ENCODE measurements at places on chromosomes 11 and 22. TPM values are rescaled to one million over a fixed set of nuclear protein-coding genes. Genes with fewer than 3 reads are reported as not detected.

GRCh38 chr11:79019975-79020374 is 420.9 kb downstream of the TENM4 start:
- no peak for DNase-seq

- no peak for DNase-seq
Observed at GRCh38 chr11:107564877-107565218, 687 bp downstream of the ALKBH8 start.

DNA sequence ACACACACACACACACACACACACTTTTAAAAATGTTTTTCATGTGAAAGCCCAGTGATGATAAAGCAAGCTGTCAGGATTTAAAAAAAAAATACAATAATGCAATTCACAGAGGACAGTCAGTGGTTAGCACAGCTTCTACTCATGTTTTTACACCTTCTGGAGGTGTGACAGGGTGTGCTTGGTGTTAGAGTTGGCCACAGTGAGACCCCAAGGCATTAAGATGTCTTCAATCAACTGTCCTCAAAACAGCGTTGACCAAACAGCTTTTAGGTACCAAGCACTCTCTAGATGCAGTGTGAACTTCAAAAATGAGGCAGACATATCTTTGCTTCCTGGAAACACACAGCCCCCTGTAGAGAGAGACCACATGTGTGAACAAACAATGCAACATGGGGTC is 166.4 kb upstream of the TBCEL start:
- DNase-seq = no peak

GRCh38 chr11:91967691-91968045 is 256.9 kb upstream of the FAT3 start:
- DNase-seq = no peak

DNA sequence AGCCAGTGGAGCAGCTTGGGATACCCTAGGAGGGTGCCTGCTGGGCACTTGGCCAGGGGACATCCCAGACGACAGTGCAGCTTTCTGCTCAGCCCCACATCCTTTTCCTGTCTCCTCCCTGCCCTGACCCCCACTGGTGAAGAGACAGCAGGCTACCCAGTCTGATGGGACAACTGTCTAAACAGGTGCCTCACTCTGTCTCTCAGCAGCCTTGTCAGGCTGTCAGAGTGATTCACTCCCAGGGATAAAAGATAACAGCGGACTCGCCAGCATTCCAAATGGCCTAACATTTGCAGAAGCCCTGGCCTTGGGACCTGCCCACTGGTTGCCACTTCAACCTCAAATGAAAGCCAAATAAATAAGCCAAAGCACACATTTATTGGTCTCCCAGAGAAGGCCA is 318.6 kb upstream of the PLET1 start:
- DNase-seq = no peak

DNA sequence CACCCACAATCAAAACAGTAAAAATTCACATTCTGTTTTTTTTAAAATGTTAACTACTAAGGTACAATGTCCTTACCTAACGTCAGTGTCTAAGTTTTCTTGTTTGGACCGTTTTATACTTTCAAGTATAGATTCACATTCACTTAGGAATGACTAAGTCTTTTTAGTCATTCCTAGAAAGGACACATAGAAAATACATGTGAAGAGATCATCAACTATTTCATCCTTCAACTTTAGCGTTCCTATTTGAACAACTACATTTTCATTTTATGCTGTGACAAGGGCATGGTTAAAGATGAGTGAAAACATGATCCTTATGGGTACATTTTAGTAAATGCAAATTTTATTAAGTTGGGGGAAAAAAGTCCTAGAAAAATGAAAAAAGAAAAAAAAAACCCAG is 62.8 kb downstream of the DDX10 start:
- DNase-seq = no peak

DNA sequence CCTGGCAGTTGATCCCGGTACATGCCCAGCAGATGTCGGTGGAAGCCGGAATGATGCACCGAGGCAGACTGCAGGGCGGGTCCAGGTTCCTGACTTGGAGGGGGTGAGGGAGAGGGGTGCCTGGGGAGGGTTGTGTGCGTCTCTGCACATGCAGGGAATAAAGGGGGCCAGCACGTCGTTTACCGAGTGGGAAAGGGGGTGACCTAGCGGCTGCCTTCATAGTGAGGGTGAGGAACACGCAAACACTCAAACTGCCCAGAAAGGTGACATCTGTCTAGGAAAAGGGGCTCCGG is 801.7 kb downstream of the TBC1D22A start:
- no peak for DNase-seq

DNA sequence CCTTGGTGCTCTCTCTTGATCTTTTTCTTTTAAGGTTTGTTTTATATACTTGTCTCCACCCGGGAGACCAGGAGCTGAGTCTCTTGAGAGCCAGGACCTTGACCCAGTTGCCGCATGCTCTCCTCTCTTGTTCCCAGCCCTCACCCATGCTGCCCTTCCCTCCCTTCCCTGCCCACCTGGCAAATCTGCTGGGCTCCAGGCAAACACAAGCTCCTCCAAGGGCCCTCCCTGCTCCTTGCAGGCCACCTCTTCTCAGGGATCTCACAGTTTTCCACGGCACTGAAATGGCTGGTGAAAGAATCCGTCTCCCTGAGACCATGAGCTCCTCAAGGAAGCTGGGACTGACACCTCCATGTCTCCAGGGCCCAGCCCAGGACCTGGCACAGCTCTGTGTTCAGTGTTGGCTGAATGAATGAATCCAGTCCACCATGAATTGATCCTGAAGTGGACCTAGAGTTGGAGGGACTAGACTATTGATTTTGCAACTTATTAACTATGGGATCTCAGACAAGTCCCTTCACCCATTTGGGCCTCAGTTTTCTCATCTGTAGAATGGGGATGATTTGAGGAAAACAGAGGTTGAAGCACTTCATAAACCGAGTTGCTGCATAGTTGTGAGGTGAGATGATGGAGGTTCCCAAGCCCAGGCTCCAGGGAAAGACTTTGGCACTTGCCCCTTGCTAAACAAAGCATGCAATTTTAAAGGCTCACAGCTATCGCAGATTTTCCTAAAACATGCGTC is 25.1 kb upstream of the FBLN1 start:
- no peak for DNase-seq

GRCh38 chr11:84211896-84212295 is 925.7 kb upstream of the CCDC90B start:
- no peak for DNase-seq

DNA sequence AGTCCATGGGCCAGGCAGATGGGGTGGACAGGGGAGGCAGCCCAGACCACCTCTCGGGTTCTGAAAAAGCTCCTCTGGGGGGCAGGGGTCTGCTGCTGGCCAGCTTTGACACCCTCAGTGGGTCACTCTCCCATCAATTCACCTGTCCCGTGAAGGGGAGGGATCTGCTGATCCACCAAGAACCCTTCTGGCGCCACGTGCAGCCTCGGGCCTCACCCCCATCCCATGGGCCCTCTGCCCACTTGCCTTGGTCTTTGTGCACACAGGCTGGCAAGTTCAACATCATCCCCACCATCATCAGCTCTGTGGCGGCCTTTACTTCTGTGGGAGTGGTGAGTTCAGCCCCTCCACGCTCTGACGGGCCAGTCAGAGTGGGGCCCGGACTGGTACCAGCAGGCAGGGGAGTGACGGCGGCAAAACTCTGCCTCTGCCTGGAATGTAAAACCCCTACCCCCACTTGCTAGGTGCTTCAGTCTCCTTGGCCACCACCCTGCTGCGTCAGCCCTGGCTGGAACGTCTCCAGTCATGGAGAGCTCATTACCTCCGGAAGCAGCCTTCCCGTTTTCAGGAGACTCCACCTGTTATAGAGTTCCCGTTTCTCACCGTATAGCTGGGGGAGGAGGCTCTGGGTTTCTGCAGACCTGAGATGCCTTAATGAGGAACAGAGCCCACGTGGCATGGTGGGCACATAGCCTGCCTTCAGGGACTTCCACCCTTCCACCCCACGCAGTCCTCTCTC is 12.7 kb downstream of the PRG3 start:
- no peak for DNase-seq

DNA sequence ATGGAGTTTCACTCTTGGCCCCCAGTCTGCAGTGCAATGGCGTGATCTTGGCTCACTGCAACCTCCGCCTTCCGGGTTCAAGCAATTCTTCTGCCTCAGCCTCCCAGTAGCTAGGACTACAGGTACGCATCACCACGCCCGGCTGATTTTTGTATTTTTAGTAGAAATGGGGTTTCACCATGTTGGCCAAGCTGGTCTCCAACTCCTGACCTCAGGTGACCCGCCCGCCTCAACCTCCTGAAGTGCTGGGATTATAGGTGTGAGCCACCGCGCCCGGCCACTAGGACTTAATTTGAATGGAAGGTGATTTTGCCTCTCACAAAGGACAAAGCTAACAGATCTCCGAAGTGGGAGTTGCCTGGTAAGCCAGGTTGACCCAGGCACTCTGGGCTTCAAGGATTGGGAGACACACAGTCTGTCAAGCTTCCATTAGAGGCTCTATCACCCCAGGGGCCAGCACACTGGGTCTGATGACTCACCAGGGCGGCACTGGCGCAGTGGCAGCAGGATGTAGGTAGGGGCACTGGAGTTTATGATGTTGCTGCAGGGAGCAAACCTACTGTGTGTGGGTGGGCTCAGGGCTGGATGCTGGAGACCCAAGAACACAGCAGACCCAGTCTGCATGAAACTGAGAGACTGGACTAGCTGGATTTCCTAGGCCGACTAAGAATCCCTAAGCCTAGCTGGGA is 17.8 kb upstream of the KCTD14 start:
- DNase-seq = no peak

DNA sequence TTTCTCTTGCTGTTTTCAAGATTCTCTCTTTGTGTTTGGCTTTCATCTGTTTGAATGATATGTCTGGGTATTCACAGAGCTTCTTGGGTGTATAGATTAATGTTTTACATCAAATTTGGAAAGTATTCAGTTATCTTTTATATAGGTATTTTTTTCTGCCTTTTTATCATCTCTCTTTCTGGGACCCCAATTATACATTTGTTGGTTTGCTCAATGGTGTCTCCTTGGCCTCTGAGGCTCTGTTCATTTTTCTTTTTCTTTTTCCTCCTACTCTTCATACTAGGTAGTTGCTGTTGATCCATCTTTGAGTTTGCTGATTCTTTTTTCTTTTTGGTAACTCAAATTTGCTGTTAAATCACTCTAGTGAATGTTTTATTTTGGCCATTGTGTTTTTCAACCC is 14.3 kb downstream of the PLAAT5 start:
- no peak for DNase-seq

DNA sequence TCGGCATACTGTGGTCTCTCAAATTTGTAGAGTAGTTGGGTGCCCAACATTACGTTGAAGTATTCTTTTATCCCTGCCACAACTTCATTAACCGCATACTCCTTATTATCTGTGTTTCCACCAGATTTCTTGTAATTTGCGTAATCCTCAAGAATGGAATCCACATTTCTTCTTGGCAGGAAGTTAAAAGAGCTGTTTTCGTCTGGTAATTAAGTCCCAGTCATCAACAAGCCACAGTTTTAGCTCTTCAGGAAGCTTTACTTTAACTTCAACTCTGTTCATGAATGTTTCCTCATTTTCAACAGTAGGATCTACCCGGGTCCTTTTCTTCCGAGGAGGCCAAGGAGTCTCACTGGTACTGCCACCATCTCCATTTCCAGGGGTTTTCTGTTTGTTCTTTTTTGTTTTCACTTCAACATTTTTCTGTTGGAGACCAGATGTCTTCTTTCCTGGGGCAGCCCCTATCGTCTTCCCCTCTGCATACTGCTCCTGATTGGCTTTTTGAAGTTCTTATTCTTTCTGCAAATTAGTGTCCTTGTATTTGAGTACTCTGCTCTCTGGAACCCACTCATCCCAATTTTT is 30.3 kb downstream of the PDE3B start:
- no peak for DNase-seq

DNA sequence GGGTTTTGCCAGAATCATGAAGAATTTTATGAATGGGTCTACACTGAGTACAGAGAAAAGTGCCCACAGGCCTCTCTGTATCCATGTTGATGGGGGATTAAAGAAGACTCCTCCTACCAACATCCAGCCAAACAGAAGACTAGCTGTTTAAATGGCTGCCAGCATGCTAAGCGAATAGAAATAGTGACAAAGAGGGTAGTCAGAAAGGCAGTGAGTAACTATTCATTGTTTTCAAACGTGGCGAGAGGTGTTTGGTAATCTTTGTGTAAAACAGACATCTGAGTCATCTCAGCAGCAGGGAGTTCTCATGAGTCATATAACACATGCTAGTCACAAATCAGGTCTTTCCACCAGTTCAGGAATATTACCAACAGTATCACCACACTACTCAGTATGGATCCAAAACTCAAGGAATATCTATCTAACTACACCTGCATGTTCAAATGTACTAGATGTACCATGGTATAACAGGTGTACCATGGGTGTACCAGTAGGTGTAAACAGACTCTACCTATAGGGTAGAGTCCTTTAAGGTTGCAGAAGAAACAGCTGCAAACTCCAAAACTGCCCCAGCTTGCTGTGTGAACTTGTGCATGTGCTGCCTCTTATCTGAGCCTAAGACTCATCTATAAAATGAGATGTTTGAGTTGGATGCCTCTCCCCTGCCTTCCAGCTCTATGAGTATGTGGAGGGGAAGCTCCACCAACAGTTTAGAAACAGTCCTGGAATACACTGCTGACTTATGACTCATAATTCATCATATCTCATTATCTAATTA is 82.0 kb downstream of the SLC1A2 start:
- DNase-seq = no peak

DNA sequence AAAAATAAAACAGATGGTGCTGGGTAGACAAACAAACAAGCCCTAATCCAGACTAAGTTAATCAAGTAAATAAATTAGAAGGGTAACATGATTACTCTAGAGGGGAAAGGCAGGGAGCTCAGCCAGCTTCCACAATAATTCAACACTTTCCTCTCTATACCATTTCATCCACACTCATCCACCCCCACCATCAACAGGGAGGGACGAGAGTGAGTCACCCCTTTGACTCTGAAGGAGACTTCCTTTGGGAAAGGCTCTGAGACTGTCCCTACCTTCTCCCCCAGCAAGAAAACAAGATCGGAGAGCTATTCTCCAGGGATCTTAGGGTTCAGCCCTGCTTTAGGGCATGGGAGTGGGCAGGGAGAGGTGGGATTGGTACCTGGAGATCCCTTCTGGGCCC is 33.1 kb downstream of the TRIM66 start:
- DNase-seq = no peak

GRCh38 chr11:92671081-92671480 is 298.4 kb upstream of the MTNR1B start:
- no peak for DNase-seq

GRCh38 chr22:41830174-41830573 is 2.7 kb upstream of the SREBF2 start:
- no peak for DNase-seq

DNA sequence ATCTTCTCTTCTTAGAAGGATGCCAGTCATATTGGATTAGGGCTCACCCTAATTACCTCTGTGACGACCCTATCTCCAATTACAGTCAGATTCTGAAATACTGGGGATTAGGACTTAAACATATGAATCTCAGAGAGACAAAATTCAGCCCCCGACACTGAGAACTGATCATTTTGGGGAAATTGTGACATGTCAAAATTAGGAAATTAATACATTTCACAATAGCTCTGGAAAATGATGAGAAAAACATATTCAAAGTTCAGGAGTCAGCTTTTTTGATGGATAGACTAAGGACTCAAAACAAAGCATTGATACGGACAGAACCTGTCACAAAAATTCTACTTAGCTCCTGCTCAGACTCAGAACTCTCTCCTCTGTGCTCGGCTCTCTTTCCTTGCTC is 40.8 kb downstream of the COMMD9 start:
- DNase-seq = no peak

The SCO2 gene
- total RNA-seq = 3.0 TPM

The CHRDL2 gene
- 2.5 TPM for total RNA-seq

The KRTAP5-2 gene
- not detected for total RNA-seq

The KLHDC7B gene
- total RNA-seq = 2.0 TPM

The IGLL1 gene
- total RNA-seq = not detected

The C22orf42 gene
- total RNA-seq = not detected

The RAPSN gene
- 2.0 TPM for total RNA-seq

The UPK3A gene
- total RNA-seq = 2.0 TPM

All from Caco-2 (cell line).